Foreskin fibroblast (primary cell): ENCODE measurements at places on chromosomes 11 and 22.

GRCh38 chr22:31828739-31829138 is 74.9 kb downstream of the DEPDC5 start:
- DNase-seq = peak; percentile 15

GRCh38 chr11:90753546-90753945 is 530.7 kb upstream of the CHORDC1 start:
- DNase-seq = no peak

- peak; percentile 81 for DNase-seq
These were observed 22.4 kb downstream of the XRRA1 start for GRCh38 chr11:74926304-74927030.

- no peak for DNase-seq
These were observed 27.5 kb downstream of the A4GALT start for GRCh38 chr22:42693055-42693762.

GRCh38 chr11:106925245-106925644 is 93.0 kb downstream of the GUCY1A2 start:
- DNase-seq = peak; percentile 10

DNA sequence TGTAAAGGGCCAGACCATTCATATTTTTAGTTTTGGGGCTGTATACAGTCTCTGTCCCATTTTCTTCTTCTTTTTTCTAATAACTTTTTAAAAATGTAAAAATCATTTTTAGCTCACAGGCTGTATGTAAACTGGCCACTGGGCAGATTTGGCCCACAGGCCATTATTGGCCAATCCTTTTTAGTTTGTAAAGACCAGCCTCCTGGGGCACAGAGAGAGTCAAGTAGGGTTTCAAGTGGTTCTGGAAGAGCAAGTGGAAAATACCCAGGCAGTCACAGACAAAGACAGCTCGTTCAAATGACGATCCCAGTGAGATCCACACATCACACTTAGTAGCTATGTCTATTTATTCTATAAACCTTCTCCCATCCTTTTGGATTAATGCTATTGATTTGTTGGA is 150.2 kb upstream of the ARHGAP20 start:
- DNase-seq = no peak

GRCh38 chr22:45590262-45590661 is 81.4 kb upstream of the ATXN10 start:
- DNase-seq = no peak

GRCh38 chr11:84261707-84262106 is 975.5 kb upstream of the CCDC90B start:
- no peak for DNase-seq
